ENCODE measurements at places on chromosomes 6 and 20. TPM values are rescaled to one million over a fixed set of nuclear protein-coding genes. Genes with fewer than 3 reads are reported as not detected.

The PBOV1 gene
- total RNA-seq = not detected

The DEF6 gene
- total RNA-seq = 7.2 TPM

The IP6K3 gene
- total RNA-seq = 0.95 TPM

The ADGB gene
- total RNA-seq = 0.05 TPM

The FILIP1 gene
- total RNA-seq = 43.7 TPM

The GJA10 gene
- total RNA-seq = not detected

Measured in urinary bladder (tissue), 4 donors.